Renal cortical epithelial cell (primary cell): ENCODE measurements at places on chromosomes 1 and 21. TPM values are rescaled to one million over a fixed set of nuclear protein-coding genes. Genes with fewer than 3 reads are reported as not detected.

The KDF1 gene
- total RNA-seq = 2.0 and 7.1 TPM in 2 replicates

The MATN1 gene
- not detected in 2 replicates for total RNA-seq

The ZNF670 gene
- 5.8 and 8.3 TPM in 2 replicates for total RNA-seq

GRCh38 chr1:22351768-22352080 lies 99.9 kb upstream of the ZBTB40 start:
- DNase-seq = no peak

DNA sequence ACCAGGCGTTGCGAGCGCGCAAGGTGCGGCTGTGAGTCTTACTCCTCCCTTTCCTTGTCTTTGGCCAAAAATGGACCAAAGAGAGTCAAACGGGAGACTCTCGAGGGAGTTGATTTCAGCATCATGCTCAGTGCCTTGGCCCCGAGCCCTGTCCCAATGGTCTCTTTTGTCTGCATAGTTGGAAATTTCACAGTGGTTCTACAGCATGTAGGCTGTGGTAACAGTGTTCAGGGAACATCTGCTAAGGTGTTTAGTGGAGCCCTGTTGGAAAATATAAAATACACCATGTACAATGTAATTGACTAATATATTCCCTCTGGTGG lies 2.7 kb downstream of the CACNA1E start:
- no peak for DNase-seq

- DNase-seq = peak; percentile 61
Observed at GRCh38 chr1:217953922-217954321, 322.8 kb downstream of the SPATA17 start.

DNA sequence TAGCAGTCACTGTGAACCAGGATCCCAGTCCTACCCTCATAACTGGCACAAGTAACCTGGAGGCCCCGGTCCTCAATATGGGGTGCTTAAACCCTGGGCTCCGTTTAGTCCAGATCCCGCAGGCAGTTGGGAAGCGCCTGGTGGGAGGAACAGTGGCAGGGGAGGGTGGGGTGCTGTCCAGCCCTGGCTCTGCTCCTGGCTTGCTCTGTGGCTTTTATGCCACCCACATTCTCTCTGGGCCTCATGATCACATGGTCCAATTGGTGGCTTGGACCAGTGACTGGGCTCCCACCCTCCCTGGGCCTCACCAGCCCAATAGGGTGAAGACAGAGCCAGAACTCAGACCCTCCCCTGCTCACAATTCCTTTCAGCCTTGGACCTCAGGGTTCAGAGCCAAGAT lies 2.9 kb downstream of the CD164L2 start:
- DNase-seq = no peak

- no peak for DNase-seq
Observed at GRCh38 chr1:75492011-75492410, 118.9 kb downstream of the SLC44A5 start.

DNA sequence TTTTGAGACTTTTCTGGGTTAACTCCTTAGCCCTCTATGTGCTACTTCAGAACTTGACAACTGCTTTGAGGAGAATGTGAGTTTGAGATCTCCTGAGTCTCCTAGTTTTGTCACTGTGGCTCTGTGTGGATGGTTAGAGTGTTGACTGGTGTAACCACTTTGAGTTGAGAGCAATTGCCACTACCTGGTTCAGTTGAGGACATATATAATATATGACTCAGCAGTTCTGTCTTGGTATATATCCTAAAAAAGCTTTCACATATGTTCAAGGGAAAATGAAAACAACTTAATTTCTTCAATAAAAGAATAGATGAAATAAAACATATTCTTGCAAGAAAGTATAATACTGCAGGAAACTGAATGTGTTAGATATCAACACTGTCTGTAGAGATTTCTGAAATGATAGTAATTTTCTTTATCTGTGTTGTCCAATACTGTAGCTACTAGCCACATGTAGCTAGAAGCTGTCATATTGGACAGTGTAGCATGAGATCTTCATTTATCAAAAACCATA lies 96.7 kb upstream of the QSOX1 start:
- no peak for DNase-seq

DNA sequence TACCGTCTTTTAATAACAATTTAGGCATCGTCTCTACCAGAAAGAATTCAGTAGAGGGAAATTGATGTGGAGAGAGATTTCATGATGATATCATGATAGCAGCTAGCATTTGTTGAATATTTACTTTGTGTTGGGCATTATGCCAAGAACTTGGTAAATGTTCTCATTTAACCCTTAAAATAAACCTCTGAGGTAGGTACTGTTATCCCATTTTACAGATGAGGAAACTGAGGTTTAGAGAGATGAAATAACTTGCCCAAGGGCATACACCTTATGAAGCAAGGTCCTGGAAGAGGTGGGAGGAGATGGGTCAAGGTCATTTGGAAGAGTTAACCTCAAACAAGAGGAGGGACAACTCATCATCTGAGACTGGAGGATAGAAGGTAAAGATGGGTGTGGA lies 34.8 kb downstream of the TSNAX start:
- peak; percentile 6 for DNase-seq

DNA sequence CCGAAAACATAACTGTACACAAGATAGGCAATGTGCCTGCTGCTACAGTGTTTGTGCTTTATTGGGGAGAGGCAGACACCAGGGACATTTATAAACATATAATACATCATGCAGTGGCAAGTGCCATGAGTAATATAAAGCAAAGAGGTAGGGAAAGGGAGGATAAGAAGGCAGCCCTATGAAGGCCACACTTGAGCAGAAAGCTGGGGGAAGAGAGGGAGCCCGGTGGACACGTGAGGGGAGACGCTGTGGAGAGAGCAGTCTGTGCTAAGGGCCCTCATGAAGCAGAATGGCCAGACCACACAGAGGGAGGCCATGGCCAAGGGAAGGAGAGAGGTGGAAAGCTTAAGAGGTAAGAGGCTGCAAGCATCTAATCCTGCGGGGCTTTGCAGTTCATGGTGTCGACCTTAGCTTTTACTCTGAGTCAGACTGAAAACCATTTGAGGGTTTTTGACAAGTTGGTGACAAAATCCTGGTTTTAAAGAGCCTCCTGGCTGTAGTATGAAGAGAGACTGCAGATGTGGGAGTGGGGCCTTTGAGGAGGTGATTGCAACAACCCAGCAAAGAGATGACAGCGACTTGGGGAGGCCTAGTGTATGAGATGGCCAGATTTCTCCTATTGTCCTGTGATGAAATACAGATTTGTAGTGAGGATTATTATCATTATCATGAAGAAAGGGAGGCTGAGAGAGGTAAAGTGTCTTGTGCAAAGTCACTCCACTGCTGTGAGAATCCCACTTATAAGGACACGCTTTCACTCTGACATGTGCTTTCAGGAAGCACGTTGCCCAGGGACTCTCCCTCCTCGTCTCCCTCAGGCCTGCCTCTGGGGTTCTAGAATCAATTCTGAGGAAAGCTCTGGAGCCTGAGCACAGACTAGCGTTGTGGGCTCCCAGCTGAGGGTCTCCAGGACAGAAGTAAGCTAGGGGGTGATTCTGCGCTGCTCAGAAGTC lies 192.9 kb downstream of the RHOU start:
- no peak for DNase-seq
